ENCODE measurements at places on chromosomes 5 and 9.
A peak's percentile ranks its signal among the peaks of the same experiment; 100 is the strongest.

DNA sequence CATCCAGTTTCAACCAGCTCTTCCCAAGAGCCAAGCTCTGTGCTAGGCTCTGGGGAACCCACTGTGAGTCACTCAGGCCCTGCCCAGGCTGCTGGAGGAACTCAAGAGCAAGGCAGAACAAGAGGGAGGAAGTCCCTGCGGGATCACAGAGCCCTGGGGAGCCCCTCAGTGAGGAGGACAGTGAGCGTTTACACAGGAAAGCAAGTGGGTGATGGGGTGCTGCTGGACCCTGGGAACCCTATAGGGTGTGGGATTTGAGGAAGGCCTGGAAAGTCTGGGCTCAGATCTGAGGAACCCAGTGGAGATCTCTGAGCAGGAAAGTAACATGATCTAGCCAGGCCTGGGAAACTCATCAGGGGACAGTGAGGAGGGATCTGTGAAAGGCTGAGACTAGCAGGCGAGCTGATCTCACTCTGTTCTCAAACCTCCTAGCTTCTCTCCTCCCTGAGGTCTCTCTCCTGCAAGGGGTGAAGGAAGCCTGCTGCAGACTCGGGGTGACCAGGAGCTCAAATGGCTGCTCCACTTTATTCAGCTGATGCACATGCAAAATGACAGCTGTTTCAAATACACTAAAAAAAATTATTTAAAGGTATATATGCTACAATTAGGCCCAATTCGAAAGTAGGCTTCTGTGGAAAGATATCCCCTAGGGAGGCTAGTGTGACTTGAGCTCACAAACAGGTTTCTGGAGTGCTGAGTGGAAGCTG is 70.0 kb downstream of the SHB start:
- DNase-seq = no peak

DNA sequence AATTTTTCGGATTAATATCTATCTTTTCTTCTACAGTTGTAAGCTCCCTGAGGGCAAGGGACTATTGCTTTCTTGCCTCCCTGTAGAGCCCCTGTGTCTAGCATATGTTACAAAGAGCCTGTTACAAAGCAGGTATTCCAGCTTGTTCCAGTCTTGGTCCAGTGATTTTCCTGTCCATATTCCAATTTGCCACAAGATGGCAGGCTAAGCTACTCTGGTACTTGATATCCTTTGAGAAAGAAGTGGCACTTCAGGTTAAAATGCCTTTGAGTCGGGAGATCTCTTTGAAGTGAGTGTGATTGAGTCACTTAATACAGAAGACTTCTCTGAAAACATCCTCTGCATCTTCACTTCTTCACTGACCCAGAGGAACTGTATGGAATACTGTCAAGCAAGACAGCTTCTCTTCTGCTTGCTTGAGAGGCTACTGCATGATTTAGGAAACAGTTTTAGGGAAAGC is 24.5 kb downstream of the CAVIN4 start:
- DNase-seq = peak; percentile 57

DNA sequence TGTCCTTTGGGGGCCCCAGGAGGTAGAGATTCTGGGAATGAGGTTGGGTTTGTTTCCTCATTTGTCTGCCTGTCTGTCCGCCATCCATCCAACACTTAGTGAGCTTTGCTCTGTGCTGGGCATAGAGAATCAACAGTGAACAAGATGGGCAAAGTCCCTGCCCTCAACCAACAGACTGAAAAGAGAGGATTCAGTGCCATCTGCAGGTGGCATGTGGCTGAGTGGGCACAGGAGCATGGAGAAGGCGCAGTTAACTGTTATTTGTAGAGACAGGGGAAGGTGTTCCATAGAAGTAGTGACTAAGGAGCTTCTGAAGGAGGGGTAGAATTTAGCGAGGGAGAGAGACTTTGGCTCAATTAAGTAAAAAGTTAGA is 23.1 kb downstream of the POLR1E start:
- no peak for DNase-seq

DNA sequence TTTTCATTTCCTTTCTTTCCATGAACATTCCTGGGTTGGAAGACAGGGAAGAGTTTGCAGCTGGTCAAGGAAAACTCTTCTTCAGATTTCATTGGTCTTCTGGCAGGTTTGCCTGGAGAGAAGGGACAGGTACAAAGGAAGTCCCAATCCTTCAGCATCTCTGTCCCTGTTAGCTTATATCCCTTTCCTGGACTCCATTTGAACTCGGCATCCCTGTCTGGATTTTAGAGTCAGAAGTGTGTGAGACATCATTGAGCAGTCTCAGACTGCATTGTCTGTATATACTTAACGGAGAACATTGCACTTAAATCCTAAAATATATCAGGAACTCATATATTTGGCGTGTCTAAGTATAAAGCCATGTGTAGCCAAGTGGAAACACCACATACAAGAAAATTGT is 54.9 kb downstream of the ADGRV1 start:
- DNase-seq = no peak

DNA sequence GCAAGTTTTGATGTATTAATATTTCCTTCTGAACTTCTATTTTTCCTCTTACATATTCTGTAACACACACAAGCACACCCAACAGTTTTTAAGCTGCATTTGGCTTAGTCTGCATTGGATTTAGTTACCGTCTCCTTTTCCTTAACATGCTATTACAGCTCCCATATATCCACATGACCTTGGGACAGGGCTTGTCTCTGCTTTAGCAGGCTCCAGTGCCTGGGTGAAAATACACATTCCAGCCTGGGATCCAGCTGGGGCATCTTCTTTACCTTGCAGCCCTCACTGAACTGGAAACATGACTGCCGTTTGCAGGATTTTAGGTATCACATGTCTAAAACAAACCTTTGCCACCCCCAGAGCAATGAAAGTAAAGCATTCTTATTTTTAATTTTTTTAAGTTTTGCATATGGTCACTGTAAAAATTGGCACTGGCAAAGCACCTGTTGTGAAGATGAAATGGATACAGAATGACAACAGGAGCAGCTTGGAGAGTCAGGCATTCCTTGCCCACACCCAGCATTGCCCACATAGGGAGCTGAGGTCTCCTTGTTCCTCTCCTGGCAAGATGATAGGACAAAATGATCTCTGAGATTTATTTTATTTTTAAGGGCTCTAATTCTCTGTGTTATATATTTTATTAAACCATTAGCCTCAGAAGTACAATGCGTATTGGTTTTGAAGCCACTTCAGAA is 4.0 kb downstream of the GADD45G start:
- no peak for DNase-seq

- no peak for DNase-seq
Observed at GRCh38 chr9:27599102-27599869, 26.0 kb upstream of the C9orf72 start.

GRCh38 chr5:175444060-175444904 is at the start of gene DRD1:
TSS of gene DRD1 (minus strand) at chr5:175444182. CDS start at chr5:175443099, 1,083 bp downstream.
- DNase-seq = peak; percentile 58

DNA sequence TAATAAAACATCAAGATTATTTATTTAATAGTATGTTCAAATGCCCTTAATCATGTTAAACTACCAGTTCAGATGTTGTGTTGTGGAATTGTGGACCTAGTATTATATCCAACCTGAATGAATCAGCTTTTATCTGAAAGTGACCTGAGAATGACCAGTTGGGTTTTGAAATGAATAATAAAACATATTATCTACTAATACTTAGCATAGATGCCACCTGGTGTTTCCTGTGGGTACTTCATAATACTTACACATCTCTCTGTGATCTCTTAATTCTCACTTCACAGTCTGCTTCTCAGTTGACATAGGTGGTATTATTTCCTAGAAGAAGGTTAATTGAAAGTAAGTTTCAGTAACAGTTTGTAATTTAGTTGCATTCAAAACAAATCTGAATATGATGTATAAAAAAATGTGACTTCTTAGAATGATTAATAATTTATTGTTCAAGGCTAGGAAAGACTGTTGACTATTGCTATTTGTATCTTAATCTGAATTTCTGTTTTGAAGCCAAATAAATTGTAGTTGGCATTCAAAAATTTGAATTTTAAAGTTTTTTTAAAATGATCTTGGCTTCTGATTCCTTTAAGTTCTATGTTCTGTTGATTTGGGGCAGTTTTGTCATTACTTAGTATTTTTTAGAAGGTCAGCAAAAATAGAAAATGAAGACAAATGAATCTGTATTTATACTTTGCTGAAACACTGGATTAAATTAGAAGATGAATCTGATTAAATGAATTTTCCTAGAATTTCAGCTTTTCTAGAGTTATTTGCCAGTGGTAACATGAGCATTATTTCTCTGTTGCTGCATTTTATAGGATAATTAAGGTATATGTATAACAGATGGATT is 48.2 kb downstream of the KIF2A start:
- DNase-seq = peak; percentile 36

DNA sequence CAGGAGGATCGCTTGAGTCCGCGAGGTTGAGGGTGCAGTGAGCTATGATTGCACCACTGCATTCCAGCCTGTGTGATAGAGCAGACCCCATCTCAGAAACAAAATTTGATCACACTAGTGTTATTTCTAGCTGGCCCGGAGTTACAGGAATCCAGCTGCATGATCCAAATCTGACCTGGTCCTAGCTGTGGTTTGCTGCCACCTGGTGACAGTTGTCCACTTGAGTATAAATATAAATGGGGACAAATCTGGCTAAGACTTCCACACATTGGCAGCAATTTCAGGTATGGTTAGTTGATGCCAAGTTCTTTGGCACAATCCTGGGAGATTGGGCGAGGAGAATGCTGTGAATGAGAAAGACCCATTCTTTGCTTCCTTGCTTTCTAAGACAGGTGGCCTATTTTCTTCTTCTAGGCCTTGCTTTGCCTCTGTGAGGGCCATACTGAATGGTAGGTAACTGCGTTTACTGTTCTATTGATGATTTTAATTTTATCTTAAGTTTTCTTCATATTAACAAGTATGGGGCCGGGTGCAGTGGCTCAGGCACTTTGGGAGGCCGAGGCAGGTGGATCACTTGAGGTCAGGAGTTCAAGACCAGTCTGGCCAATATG is 35.4 kb downstream of the UBE2R2 start:
- DNase-seq = peak; percentile 51

- no peak for DNase-seq
Observed at GRCh38 chr5:87906962-87907361, 361.7 kb downstream of the TMEM161B start.

All from AG08395 (cell line).